ENCODE measurements at places on chromosomes 3 and 15.

GRCh38 chr15:35040339-35041255 lies 44.5 kb downstream of the NANOGP8 start:
- DNase-seq: no peak

DNA sequence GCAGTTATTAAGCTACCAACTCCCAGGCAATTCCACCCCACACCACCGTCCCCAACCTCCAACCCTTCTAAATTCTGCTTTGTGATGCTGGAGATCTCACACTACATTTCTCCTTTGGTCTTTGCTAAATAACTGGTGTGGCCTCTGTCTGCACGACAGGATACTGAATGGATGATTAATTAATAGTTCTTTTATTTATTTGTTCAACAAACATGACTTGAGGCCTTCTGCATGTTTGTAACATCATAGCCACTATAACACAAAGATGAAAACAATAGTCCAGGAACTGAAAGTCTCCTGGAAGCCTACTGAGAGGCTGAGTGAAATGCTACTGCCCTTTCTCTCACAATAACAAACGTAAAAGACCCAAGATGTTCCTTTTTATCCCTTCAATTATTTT lies 609.5 kb upstream of the UBE2E2 start:
- no peak for DNase-seq

DNA sequence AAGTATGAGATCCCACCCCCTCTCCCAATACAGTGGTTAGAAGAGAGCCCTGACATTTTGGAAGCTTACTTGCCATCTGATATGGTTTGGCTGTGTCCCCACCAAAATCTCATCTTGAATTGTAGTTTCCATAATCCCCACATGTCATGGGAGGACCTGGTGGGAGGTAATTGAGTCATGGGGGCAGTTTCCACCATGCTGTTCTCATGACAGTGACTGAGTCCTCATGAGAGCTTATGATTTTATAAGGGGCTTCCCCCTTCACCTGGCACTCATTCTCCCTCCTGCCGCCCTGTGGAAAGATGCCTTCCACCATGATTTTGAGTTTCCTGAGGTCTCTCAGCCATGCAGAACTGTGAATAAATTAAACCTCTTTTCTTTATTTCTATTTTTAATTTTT lies 28.8 kb upstream of the HES1 start:
- no peak for DNase-seq

- no peak for DNase-seq
These were observed 9.0 kb downstream of the RRP9 start for GRCh38 chr3:51932471-51933370.

DNA sequence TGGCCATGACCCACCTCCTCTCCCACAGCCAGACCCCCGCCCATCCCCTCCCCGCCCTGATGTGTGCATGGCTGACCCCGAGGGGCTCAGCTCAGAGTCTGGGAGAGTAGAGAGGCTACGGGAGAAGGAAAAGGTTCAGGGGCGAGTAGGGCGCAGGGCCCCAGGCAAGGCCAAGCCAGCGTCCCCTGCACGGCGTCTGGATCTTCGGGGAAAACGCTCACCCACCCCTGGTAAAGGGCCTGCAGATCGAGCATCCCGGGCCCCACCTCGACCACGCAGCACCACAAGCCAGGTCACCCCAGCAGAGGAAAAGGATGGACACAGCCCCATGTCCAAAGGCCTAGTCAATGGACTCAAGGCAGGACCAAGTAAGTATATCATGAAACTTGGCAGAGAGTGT lies 11.7 kb downstream of the MAP1A start:
- DNase-seq: no peak

GRCh38 chr3:38579141-38579540 lies 70.3 kb downstream of the SCN5A start:
- no peak for DNase-seq

DNA sequence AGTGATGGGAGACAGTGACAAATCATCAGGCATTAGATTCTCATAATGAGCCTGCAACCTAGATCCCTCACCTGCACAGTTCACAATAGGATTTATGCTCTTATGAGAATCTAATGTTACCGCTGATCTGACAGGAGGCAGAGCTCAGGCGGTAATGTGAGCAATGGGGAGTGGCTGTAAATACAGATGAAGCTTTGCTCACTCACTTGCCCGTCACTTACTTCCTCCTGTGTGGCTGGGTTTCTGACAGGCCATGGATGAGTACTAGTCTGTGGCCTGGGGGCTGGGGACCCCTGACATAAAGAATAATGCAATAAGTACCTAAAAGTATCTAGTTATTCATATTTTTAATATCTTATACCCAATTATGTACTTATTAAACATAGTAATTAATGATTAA lies 15.6 kb downstream of the IQCB1 start:
- no peak for DNase-seq

DNA sequence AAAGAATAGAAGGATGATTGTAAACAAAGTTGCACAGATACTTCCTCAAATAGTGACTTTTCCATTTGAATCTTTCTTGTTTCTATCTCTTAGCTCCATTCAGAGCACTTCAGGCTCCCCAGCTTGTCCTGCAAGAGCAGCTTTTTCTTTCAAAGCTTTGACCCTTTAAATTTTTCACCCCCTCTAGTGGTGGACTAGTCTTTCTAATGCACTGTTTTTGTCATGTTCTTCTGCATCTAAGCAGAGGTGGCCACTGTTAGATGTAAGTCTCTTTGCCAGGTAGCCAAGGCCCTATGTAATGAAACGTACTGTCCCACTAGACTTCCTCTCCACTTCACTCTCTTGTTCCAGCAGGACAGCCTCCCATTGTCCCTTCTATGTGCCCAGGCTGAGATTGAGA lies 74.0 kb upstream of the MANF start:
- DNase-seq: no peak

GRCh38 chr3:150033721-150034120 lies 63.0 kb upstream of the PFN2 start:
- DNase-seq: no peak

GRCh38 chr3:174333640-174334039 lies 525.5 kb upstream of the NAALADL2 start:
- DNase-seq: no peak

DNA sequence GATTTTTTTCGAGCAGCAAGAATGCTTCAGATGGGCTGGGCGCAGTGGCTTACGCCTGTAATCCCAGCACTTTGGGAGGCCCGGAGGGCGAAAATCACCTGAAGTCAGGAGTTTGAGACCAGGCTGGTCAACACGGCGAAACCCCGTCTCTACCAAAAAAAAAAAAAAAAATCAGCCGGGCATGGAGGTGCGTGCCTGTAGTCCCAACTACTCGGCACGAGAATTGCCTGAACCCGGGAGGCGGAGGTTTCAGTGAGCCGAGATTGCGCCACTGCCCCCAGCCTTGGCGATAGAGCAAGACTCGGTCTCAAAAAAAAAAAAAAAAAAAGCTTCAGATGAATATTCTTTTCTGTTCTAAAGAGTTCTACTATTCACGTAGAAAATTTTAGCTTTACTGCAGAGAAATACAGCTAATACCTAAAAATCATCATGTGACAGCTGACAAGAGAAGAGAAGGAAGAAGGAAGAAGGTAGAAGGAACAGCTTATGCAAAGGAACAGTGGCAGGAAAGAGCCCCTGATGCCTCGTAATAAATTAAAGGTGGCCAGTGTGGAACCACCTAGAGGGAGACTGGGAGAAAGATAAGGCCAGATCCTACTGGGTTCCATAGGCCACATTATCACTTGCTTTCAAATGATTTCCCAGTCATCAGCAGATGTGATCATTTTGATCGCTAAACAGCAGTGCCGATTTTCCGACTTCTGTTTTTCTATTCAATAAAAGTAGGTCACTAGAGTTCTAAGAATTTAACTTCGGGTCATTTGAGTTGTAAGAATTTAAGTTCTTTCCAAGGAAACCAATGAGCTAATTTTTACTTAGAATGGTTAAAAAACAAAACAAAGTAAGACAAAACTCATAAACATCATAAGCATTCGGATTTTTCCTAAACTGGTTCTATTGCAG lies 1.5 kb downstream of the CMTM6 start:
- DNase-seq: no peak

DNA sequence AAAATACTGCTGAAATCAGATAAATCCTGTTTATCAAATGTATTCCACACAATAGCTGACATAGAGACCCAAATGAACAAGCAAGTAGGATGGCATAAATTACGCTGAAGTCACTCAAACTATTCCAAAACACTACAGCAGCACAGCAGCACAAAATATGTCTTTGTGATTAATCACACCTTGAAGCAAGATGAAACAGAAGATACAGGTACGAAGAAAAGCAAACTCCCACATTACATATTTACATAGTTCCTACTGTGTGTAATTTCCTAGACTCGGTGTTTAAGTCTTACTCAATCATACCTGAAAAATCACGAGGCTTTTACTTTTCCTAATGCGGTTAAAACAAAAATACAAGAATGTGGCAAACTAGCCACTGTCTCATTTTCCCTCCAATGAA lies 38.3 kb downstream of the CHSY1 start:
- no peak for DNase-seq

DNA sequence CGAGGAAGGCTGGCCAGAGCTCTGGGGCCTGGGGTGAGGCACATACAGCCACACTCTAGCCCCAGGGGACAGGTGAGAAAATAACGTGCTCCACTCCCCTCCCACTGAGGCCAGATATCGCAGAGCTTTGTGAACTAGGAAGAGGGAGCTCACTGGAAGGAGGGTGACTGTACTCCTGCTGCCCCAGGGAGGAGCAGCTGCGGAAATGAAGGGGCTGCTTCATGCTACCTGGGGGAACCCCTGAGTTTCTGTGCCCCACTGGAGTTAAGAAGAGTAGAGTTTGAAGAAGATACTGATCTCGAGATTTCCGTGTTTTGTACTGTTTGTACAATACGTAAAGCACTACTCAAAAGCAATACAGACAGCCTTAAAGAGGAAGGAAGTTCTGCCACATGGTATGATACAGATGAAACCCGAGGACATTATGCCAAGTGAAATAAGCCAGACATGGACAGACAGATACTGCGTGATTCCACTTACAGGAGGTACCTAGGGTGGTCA lies 44.6 kb downstream of the CMTM6 start:
- no peak for DNase-seq

GRCh38 chr3:138513090-138513843 lies 78.9 kb downstream of the ESYT3 start:
- DNase-seq: no peak

- DNase-seq: no peak
These were observed 7.6 kb downstream of the SI start for GRCh38 chr3:165070682-165071081.

DNA sequence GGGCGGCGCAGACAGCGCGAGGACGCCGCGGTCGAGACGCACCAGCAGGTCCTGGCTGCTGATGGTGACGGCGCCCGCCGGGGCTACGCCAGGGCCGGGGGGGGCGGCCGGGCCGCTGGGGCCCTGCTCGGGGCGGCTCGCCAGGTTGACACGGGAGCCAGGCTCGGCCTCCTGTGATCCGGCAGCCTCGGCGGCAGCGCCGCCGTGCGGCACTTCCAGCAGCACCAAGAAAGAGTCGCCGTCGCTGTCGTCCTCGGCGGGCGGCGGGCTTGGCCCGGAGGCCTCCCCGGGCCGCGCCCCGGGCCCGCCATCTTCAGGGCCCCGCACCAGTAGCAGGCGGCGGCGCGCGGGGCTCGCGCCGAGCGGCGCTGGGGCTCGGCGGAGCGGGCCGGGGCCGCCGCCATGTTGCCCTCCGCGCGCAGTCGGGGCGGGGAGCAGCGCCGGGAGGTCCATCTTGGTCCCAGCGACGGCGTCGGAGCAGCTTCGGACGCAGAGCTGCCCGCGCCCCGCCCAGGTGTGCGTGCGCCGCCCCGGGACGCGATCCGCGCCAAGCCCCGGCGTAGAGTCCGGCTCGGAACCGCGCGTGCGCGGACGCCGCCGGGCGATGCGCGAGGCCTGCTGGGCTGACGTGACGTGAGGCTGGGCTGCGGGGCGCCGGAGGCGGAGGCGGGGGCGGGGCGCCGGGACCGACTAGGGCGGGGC lies at the start of gene ZXDC:
Gene ZXDC, minus strand, starts transcription at position 479 of the 702 bp plus-strand sequence. Its CDS starts 26 bp downstream, at position 453.
- peak; percentile 75 for DNase-seq

DNA sequence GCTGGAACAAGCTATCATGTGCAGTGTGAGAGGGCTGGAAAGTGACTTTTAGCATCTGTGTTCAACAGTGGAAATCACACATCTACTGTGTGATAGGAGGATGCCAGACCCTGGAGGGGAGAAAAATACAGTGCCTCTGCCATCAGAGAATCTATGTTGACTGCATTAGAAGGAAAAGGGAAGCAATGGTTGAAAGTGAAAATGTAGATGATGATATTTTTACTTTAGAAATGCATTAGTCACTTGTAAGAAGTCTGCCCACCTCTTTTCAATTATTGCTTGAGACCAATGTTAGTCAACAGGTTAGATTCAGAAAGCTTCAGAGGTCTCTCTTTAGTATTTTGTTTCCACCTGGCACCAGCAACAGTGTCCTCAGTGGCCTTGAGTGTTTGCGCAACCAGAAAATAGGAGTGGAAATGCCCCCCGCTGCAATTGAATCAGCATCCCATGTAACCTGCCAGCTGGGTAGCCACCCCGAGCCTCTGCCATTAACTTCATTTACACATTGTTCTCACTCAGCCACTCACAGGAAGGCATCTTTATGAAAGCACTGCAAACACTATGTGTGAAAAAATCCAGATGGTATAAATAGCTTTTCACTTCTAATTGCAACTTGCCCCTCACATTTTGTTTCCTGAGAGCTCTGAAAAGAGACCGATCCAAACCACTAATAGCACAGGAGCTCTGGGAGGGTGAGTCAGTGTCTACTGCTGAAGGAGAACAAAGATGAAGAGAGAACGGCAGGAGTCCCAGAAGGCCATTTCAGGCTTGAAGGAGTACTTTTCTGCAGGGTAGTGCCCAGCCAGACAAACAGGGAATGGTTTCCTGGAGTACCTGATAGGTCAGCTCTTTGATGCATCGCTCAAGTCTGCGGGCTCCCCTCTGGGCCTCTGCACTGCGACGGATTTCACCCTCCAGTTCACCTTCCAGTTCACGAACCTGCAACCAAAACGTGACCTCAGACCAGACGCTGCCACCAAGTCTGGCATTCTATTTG lies 92.1 kb downstream of the HHLA2 start:
- DNase-seq: no peak

DNA sequence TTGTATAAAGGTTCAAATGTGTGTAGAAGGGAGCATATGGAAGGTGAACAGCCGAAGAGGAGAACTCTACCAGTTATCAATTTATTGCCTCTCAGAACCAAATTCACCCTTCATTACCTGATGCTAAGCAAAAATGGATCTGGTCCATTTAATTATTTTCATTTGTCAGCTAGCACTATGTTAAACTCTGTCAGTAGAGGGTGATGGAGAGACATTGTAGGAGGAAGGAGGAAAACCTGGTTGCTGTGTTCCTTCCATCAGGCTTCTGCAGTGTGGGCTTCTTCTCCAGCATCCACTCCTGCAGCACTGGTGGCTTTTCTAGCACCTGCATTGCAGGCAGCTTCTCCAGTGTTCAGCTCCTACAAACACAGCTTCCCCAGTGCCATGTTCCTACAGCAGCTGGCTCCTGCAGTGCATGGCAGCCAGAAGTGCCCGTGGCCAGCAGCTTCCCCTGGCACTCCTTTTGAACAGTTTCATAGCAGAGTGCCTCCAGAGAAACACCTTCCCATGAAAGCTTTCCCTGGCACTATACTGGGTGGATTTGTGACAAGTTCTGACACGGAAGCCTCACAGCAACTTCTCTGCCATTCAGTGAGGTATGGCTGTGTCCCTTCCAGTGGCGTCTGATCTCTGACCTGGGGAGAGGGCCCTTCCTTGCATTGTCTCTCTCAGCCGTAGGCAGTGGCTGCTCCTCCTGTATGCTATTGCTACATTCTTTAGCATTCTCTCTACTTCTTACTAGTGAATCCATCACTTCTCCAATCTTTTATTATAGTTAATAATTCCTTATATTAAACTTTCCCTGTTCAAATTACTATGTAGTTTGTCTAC lies 14.6 kb upstream of the IL17RD start:
- DNase-seq: no peak

Measured in GOT3 (cell line).